ENCODE measurements at places on chromosomes 4 and X. TPM values are rescaled to one million over a fixed set of nuclear protein-coding genes. Genes with fewer than 3 reads are reported as not detected.

The SFRP2 gene
- not detected for total RNA-seq

The KLF3 gene
- 52.8 TPM for total RNA-seq

GRCh38 chr4:88697141-88697540 lies 488 bp downstream of the NAP1L5 start:
- peak; percentile 33 for DNase-seq

DNA sequence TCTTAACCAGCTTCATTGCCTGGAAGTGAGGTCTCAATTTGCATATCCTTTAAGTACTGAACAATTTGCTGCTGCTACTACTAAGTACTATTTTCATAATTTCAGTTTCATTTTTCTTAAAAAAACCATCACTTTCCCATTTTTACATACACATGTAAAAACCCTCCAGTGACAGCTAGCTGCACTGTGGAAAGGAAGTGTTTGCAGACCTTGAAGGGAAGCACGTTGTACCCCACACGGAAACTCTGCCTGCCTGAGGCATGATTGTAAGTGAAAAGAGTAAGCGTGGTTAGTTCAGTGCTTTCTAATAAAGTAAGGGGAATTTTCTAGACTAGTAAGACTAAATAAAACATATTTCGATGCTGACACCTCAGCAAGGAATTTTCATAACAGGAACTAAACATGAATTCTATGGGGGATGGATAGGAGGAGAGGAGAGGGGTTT lies 103.6 kb downstream of the RAPGEF2 start:
- DNase-seq = peak; percentile 35

The ARHGAP36 gene
- not detected for total RNA-seq

The UGT2B11 gene
- not detected for total RNA-seq

DNA sequence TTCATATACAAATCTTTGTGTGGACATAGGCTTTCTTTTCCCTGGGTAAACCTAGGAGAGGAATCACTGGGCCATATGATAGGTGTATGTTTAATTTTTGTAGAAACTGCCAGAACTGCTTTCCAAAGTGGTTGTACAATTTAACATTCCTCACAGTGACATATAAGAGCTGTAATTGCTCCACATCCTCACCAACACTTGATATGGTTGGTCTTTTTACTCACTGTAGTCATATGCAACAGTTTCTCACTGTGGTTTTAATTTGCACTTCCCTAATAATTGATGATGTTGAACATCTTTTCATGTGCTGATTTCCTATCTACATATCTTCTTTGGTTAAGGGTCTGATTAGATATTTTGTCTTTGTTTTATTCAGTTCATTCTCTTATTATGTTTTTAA lies 24.5 kb upstream of the PAPSS1 start:
- DNase-seq = no peak

The TLR8 gene
- total RNA-seq = 0.39 TPM

The NWD2 gene
- total RNA-seq = not detected

GRCh38 chr4:145920205-145920604 lies 18.4 kb downstream of the ZNF827 start:
- no peak for DNase-seq

GRCh38 chr4:89101256-89102161 lies 9.8 kb upstream of the TIGD2 start:
- DNase-seq = peak; percentile 46

DNA sequence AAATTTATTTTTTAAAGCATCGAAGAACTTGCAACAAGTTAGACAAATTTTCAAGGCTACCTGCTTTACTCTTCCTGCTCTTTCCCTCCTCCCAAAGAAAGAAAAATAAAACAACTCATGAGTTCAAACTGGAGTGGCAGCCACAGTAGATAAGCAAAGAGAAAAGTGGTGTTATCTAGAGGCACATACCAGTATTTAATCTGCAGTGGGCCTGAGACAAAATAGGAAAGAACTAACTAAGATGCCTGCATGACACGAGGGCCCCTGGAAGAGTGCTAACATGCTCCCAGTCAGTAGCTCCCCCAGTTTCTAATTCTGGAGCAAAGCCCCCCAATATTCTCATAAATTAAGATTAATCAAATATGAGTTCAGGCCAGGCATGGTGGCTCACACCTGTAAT lies 7.9 kb downstream of the ARL9 start:
- no peak for DNase-seq

DNA sequence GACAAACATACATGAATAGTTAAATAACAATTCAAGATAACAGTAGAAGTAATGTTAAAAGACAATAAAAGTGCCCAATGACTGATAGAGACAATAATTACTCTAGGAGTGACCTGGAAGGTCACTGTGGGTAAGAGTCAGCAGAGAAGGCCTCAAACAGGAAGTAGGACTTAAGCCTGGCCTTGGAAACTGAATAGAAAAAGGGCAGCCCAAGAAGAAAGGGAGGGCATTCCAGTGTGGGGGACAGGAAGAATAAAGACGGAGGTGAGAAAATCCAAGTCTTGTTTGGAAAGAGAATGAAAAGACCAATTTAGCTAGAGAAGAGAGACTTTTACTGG lies 6.0 kb downstream of the P2RY4 start:
- no peak for DNase-seq

- no peak for DNase-seq
Measured at GRCh38 chrX:129609395-129609794, 45.4 kb downstream of the APLN start.

GRCh38 chrX:18748499-18748898 lies 41.1 kb downstream of the PPEF1 start:
- no peak for DNase-seq

The MFAP3L gene
- total RNA-seq = 0.29 TPM

The NXF3 gene
- not detected for total RNA-seq

All from B cell (primary cell).